Dermis blood vessel endothelial cell (primary cell): ENCODE measurements at places on chromosomes 5 and 9.

- DNase-seq, result no peak
Measured at GRCh38 chr5:61402244-61402823, 70.3 kb downstream of the ZSWIM6 start.

DNA sequence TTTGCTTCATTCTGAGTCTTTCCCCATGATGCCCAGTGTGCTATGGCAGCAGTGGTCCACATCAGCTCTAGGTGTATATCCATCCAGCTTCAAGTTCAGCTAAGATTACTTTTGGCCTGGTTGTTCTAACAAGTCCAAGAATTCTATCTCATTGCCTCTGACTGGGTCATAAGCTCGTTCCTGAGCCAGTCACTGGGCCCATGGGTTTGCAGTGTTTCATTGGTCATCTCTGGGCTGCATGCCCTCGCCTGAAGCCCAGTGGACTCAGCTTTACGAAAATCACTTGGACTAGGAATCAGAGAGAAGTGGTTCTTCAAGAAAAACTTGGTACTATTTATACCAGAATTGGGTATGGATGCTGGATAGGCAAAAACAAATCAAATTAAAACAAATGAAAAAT lies 16.1 kb upstream of the ARHGAP26 start:
- no peak for DNase-seq

GRCh38 chr5:109837231-109837861 lies 147.6 kb downstream of the MAN2A1 start:
- no peak for DNase-seq

- no peak for DNase-seq
Measured at GRCh38 chr5:154203798-154204578, 13.5 kb downstream of the GALNT10 start.

DNA sequence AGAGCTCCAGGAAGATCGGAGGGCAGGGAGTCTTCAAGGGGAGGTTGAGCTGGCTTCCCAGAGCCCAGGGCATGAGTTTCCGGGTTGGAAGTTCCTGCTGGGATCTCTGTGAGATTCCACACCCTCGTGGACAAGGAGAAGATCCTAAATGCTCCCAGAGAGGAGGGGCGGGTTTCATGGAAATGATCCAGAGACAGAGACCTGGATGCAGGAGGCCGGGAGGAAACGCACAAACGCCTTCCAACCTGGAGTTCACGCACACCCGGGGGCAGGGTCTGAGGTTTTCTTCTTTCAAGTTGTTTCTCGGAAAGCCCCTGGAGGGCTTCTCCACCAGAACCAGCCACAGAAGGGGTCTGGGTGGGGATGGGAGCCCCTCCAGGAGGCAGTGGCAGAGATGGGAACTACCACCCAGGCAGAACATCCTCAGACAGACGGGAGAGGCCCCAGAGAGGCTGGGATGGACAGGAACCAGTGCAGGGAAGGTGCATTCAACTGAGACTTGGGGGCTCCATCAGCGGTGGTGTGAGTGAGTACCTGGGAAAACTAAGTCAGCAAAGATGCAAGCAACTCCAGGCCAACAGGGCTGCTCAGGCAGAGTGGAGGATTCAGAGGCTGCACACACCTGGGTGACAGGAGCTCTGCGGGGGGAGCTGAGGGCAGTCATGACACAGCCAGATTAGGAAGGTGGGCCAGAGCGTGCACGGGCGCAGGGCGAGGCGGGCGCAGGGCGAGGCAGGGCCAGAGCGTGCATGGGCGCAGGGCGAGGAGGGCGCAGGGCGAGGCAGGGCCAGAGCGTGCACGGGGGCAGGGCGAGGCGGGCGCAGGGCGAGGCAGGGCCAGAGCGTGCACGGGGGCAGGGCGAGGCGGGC lies 52.1 kb upstream of the EXOC3 start:
- peak; percentile 55 for DNase-seq

GRCh38 chr5:60230456-60230855 lies 336.9 kb upstream of the PDE4D start:
- no peak for DNase-seq

DNA sequence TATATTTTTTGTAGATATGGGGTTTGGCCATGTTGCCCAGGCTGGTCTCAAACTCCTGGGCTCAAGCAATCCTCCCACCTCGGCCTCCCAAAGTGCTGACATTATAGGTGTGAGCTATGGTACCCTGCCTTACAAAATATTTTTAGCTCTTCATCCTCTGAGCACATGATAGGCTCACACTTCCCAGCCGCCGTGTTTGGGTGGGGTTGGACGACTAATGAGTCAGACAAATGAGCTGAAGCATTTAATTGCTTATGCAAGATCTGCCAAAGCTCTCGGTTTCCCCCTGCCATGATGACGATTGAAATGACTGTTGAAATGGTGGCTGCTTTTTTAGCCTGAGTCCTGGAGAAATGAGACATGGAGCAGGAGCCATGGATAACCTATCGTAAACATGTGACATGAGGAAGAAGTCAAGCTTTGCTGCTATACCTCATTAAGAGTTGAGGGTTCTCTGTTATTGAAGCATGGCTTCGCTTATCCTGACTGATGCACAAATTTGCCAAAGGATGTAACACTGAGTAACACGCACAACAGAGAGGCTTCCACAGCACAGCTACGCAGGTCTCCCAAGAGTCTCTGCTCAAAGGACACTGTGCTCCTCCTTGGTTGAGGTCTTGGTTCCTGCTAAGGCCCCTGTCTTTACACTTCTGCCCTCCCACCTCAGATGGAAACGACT lies 48.2 kb upstream of the GFPT2 start:
- no peak for DNase-seq

GRCh38 chr5:61603211-61603908 lies 271.3 kb downstream of the ZSWIM6 start:
- no peak for DNase-seq

GRCh38 chr9:94031380-94031779 lies 52.9 kb upstream of the PTPDC1 start:
- peak; percentile 11 for DNase-seq

- DNase-seq, result peak; percentile 48
Measured at GRCh38 chr9:6414247-6414641, 1.2 kb downstream of the UHRF2 start.

GRCh38 chr9:125748446-125749099 lies 1.4 kb downstream of the PBX3 start:
- peak; percentile 38 for DNase-seq

- no peak for DNase-seq
Measured at GRCh38 chr5:1563617-1564181, 39.9 kb upstream of the LPCAT1 start.

GRCh38 chr5:170357955-170358444 lies 31.2 kb downstream of the KCNMB1 start:
- DNase-seq, result no peak

GRCh38 chr5:151757233-151758140 lies 944 bp downstream of the ATOX1 start:
- DNase-seq, result peak; percentile 39

GRCh38 chr5:68699966-68700365 lies 393.8 kb upstream of the SLC30A5 start:
- DNase-seq, result no peak

DNA sequence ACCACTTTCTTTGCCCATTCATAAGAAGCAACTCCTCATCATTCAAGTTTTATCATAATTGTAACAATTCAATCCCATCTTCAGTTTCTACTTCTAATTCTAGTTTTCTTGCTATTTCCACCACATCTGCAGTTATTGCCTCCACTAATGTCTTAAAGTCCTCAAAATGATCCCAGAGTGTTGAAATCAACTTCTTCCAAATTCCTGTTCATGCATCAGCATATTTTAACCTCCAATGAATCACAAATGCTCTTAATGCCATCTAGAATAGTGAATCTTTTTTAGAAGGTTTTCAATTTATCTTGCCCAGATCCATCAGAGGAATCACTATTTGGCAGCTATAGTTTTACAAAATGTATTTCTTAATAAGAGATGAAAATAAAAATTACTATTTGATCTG lies 3.2 kb upstream of the SRP19 start:
- no peak for DNase-seq

DNA sequence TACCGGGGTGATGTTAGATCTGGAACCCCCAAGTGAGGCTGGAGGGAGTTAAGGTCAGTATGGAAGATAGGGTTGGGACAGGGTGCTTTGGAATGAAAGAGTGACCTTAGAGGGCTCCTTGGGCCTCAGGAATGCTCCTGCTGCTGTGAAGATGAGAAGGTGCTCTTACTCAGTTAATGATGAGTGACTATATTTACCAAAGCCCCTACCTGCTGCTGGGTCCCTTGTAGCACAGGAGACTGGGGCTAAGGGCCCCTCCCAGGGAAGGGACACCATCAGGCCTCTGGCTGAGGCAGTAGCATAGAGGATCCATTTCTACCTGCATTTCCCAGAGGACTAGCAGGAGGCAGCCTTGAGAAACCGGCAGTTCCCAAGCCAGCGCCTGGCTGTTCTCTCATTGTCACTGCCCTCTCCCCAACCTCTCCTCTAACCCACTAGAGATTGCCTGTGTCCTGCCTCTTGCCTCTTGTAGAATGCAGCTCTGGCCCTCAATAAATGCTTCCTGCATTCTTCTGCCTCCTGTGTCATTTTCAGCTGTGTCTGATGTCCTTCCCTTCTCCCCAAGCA lies 2.3 kb upstream of the MYOZ3 start:
- DNase-seq, result peak; percentile 31

- no peak for DNase-seq
Measured at GRCh38 chr9:91261417-91261816, 100.3 kb downstream of the AUH start.

DNA sequence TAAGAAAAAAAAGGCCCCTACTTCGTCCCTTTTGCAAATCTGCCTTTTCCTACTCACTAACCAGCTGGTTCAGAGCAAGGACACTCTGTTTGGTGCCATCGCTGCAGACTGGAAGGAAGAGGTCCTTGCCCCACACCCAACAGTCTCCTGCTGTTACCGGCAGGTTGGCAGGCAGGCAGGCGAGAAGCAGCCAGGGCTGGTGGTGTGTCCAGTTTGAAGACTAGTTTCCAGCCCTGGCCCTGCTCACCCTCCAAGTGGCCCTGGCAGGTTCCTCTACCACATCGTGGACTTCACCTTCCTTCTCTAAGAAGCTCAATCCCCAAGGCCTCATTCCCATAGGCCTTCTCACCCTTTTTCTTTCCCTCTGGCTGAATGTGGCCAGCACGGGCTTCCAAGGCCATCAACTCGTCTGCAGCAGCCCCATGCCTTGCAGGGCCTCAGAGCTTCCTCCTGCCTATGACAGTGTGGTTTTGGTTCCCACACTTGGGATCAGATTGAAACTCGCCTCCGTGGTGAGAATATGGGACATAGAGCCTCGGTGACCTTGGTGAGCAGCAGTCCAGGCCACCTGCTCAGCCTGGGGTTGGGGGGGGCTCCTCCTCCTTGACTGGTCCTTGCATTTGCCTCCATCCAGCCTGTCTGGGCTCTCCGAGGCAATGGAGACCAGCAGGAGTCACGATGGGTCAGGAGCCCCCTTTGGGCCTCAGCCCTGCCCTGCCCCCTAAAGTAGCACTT lies 22.9 kb downstream of the TGFBI start:
- no peak for DNase-seq

DNA sequence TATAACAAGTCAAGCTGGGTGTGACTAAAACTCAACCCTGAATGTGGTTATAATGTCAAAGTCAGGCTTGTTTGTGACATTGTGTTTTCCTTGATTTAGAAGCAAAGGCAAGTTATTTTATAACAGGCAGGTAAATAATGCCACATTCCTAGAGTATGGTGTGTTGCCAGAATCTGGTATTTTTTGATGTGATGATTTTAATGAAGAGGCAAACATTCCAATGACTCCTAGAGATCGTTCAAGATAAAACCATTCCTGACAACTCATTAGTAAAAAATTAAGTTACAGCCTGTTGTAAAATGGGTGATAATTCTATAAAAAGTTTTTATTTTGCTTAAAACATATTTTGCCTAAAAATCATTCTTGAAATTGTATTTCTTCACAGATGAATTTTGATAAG lies 60.0 kb downstream of the RAB14 start:
- DNase-seq, result no peak

- DNase-seq, result no peak
Measured at GRCh38 chr5:87539839-87540238, 127.1 kb upstream of the CCNH start.

- DNase-seq, result no peak
Measured at GRCh38 chr5:80668016-80668969, 13.5 kb upstream of the DHFR start.

DNA sequence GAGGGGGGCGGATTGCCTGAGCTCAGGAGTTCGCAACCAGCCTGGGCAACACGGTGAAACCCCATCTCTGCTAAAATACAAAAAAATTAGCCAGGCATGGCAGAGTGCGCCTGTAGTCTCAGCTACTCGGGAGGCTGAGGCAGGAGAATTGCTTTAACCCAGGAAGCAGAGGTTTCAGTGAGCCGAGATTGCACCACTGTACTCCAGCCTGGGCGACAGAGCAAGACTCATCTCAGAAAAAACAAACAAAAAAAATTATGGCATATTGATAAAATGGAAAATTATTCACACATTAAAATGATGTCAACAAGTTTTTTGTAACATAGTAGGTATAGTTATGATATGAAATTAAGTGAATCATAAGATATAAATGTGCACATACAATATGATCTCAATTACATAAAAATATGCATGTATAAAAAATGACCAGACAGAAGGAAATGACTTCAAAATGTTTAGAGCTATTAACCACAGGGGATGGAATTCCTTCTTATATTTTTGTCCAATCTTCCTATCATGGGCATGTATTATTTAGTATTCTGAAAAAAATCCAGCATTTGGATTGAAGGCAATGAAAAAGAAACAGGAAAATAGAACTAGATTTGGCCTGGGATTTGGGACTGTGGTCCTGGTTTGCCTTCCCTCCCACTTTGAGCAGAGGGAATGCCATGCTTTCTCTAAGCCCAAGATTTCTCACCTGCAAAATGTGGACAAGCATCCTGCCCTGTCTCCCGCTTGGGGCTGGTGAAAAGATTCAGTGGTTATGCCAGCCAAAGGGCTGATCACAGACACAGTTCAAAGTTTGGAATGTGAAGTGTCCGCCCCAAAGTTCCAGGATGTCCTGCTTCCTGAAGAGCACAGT lies 19.5 kb downstream of the SPAAR start:
- no peak for DNase-seq

DNA sequence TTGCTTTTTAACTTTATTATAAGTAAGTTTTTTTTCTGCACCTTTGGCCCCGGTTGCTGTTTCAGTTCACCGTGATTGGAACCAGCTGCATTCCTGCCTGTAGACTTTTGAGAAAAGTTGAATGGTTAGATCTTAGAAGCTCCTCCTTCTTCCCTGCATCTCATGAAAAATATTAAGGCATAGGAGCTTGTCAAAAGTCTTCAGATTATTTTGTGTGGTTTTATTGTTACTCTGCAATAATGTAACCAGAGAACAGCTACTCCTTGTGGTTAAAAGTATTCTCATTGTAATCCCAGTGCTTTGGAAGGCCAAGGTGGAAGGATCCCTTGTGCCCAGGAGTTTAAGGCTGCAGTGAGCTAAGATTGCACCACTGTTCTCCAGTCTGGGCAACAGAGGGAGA lies 3.3 kb upstream of the SLC2A8 start:
- DNase-seq, result no peak

- no peak for DNase-seq
Measured at GRCh38 chr5:74956278-74956677, 90.1 kb upstream of the FAM169A start.

DNA sequence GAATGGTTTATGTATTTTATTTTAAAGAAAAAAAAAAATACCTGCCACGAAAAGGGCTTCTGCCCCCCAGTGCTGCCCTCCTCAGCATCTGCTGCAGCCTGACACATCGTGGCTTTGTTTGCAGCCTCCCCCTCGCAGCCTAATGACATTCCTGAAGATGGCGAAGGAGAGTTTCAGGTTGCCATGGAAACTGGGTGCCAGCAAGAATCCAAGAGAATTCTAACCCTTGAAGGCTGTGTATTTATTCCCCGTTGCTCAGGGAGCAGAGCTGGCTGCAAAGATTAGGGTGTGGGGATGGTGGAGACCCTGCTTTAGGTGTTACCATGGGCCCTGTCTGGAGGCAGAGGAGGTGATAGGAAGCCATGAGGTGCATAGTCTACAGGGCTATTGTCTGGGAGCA lies 126.6 kb downstream of the NSG2 start:
- no peak for DNase-seq

- DNase-seq, result no peak
Measured at GRCh38 chr5:994272-994607, 14.4 kb upstream of the NKD2 start.
